ENCODE measurements at places on chromosomes 5 and 9. TPM values are rescaled to one million over a fixed set of nuclear protein-coding genes. Genes with fewer than 3 reads are reported as not detected.

The RNF180 gene
- 5.6 TPM for polyA plus RNA-seq

GRCh38 chr9:128809831-128810230 lies 8.5 kb upstream of the ENDOG start:
- no peak overlapping the region for H3K4me3 ChIP-seq
- H3K27me3 ChIP-seq: no peaks in the 10 kb centered on the region
- H3K4me1 ChIP-seq: no peaks in the 10 kb centered on the region
- H3K27ac ChIP-seq: no peak overlapping the region
- DNase-seq: no peak
- H3K36me3 ChIP-seq: peaks cover 39% of the 10 kb centered on the region

The GRXCR2 gene
- polyA plus RNA-seq: 0.03 TPM

The DND1 gene
- polyA plus RNA-seq: 0.22 TPM

- no peaks in the 10 kb centered on the region for H3K27me3 ChIP-seq
- no peaks in the 10 kb centered on the region for H3K4me1 ChIP-seq
- no peak overlapping the region for H3K27ac ChIP-seq
- DNase-seq: no peak
- H3K4me3 ChIP-seq: no peak overlapping the region
Observed at GRCh38 chr5:82669720-82670119, 391.6 kb upstream of the RPS23 start.

GRCh38 chr5:152089644-152090043 lies 165.0 kb upstream of the GLRA1 start:
- DNase-seq: no peak
- no peak overlapping the region for H3K27ac ChIP-seq
- no peaks in the 10 kb centered on the region for H3K4me1 ChIP-seq
- no peaks in the 10 kb centered on the region for H3K36me3 ChIP-seq
- H3K27me3 ChIP-seq: no peaks in the 10 kb centered on the region

- H3K4me3 ChIP-seq: no peak overlapping the region
- H3K27ac ChIP-seq: no peak overlapping the region
- peaks cover 15% of the 10 kb centered on the region for H3K4me1 ChIP-seq
Observed at GRCh38 chr5:32170303-32171151, 3.6 kb downstream of the GOLPH3 start.

The NEUROG1 gene
- not detected for polyA plus RNA-seq

The ANKH gene
- polyA plus RNA-seq: 85.6 TPM

All from large intestine (tissue), 12 donors.